Renal cortex interstitium (tissue), 15 donors: ENCODE measurements at places on chromosomes 6 and 20. TPM values are rescaled to one million over a fixed set of nuclear protein-coding genes. Genes with fewer than 3 reads are reported as not detected.
A peak's percentile ranks its signal among the peaks of the same experiment; 100 is the strongest.

OR2H2 gene
- polyA plus RNA-seq: 0.11 TPM

- DNase-seq: peak; percentile 73
Measured at GRCh38 chr20:63739130-63740069, at the start of gene SLC2A4RG. Gene SLC2A4RG, plus strand, starts transcription at chr20:63739776. Its CDS starts 137 bp downstream, at chr20:63739913.

GRCh38 chr6:4740032-4740431 lies 36.2 kb upstream of the CDYL start:
- DNase-seq: no peak

DNA sequence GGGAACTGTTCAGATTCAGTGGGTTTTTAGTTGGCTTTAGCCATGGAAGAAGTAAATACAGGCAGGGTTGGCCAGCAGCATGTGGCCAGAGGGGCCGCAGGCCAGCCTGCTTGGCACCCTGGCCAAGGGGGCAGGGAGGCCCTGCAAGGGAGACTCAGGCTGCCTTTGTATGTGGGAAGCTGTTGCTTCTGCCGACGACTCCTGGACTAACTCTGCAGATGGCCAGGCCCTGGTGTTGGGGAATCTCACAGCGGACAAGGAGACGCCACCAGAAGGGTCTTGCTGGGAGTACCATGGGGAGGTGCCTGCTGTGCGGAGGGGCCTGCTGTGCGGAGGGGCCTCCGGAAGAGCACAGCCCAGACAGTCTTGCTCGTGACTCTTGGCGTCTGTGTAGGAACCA lies 25.2 kb downstream of the PYGB start:
- DNase-seq: no peak

- no peak for DNase-seq
Measured at GRCh38 chr6:29509239-29509638, 21.5 kb upstream of the MAS1L start.

- peak; percentile 70 for DNase-seq
Measured at GRCh38 chr6:22069306-22069800, 227.5 kb downstream of the PRL start.

GRCh38 chr6:144350528-144350880 lies 65.4 kb downstream of the UTRN start:
- DNase-seq: no peak

DNA sequence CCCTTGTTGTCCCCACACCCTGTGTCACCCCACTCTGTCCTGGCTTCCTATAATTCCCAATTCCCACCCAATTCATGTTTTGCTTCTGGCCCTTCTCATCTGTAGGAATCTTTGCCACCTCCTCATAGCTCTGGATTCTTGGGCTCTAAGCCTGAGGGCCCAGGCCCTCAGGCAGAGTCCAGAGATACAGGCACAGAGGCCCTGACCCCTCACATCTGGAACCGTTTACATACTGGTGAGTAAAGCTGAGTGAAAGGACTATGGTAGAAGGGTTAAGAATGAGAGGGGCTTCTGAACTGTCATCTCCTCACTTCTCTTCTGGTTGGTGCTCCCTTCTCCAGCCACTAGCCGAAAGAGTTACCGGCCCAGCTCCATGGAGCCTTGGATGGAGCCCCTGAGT lies 13.6 kb downstream of the PRRC2A start:
- DNase-seq: no peak

ZKSCAN4 gene
- 11.0 TPM for polyA plus RNA-seq

DNA sequence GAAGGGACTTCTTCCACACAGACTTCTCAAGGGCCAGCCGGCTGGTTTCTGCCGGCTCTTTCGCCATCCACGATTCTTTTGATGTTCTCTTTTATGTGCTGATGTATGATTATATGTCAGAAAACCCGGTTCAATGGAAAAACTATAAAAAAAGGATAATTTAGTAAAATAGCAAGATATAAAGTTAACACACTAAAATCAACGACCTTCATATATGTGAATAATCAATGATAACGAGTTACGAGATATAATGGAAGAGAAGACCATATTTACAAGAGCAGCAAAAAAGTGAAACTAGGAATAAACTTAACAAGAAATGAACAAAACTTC lies 540 bp upstream of the ZSCAN12 start:
- DNase-seq: no peak

GRCh38 chr6:164887660-164888059 lies 421.7 kb downstream of the C6orf118 start:
- no peak for DNase-seq

- no peak for DNase-seq
Measured at GRCh38 chr6:105326216-105326615, 76.7 kb downstream of the PREP start.

DNA sequence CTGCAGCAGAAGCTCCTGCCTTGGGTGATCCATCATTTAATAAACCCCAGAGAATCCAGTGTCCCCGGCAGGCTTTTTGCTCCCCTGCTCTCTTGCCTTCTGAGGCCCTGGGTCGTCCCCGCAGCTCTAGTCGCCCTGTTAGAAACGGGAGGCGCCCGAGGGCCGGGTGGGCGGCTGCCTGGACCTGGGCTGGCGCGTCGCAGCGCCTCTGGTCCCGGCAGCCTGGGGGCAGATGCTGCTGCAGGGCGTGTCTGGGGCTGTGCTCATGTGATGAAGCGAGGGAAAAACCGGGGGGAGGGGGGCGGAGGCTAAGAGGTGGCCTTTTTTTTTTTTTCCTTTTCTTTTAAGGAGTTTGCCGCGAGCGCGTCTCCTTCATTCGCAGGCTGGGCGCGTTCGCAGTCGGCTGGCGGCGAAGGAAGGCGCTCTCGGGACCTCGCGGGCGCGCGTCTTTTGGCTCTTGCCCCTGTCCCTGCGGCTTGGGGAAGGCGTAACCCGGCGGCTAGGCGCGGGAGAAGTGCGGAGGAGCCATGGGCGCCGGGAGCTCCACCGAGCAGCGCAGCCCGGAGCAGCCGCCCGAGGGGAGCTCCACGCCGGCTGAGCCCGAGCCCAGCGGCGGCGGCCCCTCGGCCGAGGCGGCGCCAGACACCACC lies 394 bp downstream of the AKAP12 start:
- peak; percentile 84 for DNase-seq

- no peak for DNase-seq
Measured at GRCh38 chr6:62623846-62624532, 338.0 kb upstream of the KHDRBS2 start.

DNA sequence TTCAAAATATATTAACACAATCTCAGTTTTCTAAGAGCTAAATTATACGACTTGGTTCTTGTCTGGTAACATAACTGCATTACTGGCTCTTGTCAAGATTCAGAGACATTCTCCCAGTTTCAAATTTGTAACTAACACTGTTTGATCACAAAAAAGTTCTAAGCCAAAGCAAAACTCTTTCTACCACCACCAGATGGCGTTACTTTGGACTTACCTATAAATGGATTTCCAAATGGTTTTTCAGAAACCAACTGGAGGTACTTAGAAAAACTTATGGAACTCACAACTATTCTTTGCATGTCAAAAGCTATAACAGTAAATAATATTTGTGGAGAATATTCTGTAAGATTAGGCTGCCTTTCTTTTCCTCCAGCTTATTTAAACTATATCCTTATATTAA lies 34.2 kb upstream of the GFRAL start:
- no peak for DNase-seq

GRCh38 chr20:39124064-39124463 lies 161.9 kb downstream of the DHX35 start:
- no peak for DNase-seq

DNA sequence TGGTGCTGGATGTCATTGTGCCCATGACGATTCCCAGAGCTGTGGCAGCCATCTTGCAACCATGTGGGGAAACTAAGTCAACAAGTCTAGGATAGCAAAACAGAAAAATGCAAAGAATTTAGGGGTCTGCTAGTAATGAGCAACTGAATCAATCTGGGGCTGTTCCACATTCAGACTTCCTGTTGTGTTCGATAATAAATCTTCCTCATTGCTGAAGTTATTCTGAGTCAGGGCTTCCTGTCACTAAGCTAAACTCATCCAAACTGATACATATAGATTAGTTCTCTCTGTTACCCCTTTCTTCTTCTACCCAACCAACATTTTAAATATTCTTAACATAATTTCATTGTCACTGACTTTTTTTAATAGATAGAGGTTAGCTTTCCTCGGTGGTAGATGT lies 205.9 kb downstream of the HACE1 start:
- DNase-seq: no peak

DNA sequence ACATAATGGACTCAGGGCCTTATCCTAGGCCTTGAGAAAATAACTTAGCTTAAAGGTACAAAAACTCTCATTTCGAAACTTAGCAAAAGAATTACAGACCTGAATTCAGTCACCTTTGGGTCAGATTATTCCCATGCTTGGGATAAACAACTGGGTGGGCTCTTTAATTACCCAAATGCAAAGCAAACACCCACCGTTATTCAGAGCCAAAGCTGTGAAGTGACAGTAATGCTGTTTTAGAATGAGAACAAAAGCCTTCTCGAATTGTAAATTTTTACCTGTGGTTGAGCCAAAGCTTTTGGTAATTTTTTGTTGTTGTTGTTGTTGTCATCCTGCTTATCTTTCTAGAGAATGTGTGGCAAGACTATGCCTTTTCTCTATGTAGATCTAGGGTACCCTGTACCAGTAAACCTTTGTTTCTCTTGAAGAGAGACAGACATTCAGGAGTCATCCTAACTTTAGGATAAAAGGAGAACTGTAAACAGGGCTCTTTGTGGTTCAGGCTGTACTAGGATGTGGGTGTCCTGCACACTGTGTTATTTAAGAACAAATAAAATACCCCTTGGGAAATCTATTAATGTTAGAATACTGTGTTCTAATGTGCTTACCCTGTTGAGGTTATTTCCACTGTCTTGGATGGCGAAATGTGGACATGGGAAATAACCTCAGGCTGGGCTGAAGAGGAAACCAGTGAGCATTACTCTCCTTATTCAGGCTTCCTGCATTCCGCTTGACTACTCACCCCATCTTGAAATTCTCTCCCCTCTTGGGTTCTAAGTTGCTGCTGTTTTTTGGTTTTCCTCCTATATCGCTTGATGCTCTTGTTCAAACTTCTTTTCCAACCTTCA lies 480.7 kb downstream of the CD83 start:
- DNase-seq: no peak

HSF2 gene
- 29.3 TPM for polyA plus RNA-seq

DNA sequence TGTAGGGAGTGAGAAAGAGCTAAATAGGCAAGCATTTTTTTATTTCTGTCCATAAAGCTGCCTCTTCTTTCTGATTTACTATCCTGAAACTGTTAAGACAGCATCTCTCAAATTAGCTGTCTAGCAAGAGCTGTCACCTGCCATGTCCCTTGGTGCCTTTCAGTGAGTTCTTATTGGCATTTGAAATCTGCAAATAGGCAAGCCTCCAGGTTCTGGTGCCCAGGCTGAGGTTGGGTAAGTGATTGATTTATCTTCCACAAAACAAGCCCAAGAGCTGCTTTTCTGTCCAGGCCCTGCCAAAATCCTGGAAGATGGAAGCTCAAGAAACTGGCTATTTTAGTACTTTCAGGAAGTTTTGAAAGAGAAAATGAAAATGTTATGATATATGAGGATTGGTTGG lies 22.4 kb downstream of the MANEA start:
- no peak for DNase-seq

DNA sequence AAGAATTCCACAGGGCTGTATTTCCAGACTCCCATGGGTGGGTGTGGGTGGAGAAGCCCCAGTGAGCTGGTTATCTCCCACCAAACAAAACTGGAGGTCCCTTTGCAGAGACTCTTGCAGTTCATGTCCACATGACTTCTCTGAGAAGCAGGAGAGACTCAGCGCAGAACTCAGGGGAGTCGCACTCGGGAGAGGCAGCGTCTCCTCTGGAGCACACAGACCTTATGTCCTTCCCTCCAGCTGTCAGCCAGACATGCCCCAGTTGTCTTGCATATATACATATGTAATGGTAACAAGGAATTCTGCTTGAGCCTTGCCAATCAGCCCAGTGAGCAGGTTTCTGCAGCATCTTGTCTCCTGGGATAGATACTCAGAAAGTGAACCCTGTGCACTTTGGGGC lies 23.8 kb downstream of the MYT1 start:
- DNase-seq: no peak

GRCh38 chr6:106553440-106553839 lies 75.9 kb downstream of the RTN4IP1 start:
- DNase-seq: no peak

DNA sequence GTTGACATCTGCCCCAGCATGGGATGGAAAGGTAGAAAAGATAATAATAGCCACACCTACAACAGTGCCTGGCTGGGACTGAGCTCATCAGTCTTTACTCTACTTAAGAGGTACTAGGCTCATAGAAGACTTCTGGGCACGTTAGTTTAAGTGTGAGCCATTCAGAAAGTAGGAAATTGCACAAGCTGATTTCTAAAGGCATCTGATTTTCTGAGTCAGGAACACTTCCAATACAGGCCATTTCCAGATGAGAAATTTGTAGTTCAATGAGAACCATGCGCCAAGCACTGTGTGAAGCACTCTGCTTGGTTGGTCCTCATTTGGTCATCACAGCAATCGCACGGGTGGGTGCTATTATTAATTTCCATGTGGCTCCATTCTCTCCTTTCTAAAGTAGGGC lies 42.3 kb downstream of the MOCS1 start:
- no peak for DNase-seq

CCDC170 gene
- 3.6 TPM for polyA plus RNA-seq

TMEM170B gene
- polyA plus RNA-seq: 9.8 TPM

DNA sequence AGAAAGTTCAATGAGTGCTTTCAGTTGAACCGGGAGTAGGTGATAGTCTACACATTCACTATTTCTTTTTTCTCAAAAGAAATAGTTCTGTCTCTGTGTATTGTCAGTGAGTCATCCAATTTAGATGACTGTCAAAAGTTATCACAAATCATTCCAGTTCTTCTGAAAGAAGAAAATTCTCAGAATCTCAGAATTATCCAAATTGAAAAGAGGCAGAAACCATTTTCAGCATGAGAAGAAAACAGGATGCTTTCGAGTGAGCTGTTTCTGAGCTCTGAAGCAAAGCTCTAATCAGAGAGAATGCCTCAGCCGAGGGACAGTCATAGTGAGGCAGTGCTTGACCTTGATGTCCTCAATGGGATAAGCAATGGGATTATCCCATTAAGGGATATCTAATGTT lies 97.9 kb downstream of the HUS1B start:
- DNase-seq: no peak

TRIM31 gene
- polyA plus RNA-seq: not detected
